ENCODE measurements at places on chromosomes 4 and X. TPM values are rescaled to one million over a fixed set of nuclear protein-coding genes. Genes with fewer than 3 reads are reported as not detected.

SHROOM4 gene
- total RNA-seq = 3.3 TPM

CEP44 gene
- 15.7 TPM for total RNA-seq

CSAG2 gene
- total RNA-seq = not detected

DDX60 gene
- total RNA-seq = 27.3 TPM

KCTD8 gene
- total RNA-seq = not detected

TBC1D9 gene
- 17.2 TPM for total RNA-seq

TCEAL5 gene
- total RNA-seq = not detected

PGAM4 gene
- not detected for total RNA-seq

PNMA3 gene
- total RNA-seq = 0.11 TPM
